ENCODE measurements at places on chromosomes 1 and 21.

DNA sequence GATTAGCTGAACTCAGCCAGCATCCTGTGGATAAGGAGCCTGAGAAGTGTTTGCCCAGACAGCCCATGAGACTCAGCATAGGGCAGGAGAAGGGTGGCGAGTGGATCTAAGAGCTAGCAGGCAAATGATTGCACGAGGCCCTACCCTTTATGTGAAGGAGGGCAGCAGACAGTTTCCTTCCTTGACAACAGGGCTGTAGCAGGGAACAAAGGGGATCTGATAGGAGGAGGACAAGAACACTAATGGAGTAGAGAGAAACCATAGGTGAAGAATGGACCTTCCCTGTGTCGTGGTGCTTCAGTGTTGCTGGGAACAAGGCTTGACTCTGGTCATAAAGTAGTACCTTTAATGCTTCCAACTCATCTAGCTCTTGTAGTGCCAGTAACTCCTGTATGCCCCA lies 84.3 kb downstream of the PGM1 start:
- DNase-seq: no peak

DNA sequence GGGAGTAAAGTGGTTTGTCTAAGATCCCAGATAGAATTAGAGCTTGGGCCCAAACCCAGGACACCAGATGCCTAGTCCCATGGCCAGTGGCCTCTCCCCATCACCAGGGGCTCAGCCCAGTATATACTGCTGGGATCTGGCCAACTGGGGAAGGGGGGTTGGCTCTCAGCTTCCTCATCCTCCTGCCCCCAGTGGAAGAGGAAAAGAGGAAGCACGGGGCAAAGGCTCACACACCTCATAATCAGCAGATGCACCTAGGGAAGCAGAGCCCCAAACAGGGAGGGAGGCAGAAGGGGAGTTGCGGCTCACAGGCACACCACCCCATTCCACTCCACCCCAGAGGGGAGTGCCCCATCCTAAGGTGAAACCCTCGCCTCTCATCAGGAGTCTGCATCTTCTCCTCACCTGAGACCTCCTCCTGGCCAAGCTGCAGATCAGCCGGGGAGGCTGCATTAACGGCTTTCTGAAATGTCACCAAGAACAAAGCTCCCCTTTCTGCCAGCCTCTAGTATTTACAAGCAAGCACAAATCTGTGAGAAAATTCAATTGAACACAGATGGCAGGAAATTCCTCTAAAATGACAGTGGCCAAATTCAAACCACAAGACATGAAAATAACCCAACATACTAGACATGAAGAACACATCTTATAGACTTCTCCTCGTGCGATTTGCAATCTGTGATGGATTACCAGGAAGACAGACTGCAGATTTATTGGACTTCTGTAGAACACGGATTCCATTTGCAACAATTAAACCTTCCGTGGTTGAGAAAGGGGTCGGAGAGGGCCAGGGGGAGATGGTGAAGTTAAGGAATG lies 82.8 kb downstream of the GLIS1 start:
- no peak for DNase-seq

DNA sequence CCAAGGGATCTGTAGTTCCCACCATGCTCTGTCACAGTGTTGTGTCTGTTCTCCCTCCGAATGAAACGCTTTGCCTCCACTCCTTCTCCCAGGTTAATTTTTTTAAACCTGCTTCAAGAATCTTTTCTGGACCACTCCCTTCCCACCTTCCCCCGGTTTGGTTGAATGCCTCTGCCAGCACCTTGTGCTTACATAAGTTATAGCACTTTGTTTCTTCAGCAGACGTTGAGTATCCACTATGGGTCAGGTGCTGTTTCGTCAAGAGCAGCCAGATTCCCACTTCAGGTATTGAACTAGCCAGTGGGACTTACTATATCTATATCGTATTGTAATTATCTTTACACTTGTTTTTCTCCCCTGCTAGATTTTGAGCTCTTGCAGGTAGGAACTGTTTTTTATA lies 27.6 kb downstream of the TTF2 start:
- DNase-seq: no peak

GRCh38 chr21:35332841-35333426 lies 283.8 kb upstream of the RUNX1 start:
- no peak for DNase-seq

- no peak for DNase-seq
Measured at GRCh38 chr1:63403386-63403785, 36.0 kb downstream of the ALG6 start.

DNA sequence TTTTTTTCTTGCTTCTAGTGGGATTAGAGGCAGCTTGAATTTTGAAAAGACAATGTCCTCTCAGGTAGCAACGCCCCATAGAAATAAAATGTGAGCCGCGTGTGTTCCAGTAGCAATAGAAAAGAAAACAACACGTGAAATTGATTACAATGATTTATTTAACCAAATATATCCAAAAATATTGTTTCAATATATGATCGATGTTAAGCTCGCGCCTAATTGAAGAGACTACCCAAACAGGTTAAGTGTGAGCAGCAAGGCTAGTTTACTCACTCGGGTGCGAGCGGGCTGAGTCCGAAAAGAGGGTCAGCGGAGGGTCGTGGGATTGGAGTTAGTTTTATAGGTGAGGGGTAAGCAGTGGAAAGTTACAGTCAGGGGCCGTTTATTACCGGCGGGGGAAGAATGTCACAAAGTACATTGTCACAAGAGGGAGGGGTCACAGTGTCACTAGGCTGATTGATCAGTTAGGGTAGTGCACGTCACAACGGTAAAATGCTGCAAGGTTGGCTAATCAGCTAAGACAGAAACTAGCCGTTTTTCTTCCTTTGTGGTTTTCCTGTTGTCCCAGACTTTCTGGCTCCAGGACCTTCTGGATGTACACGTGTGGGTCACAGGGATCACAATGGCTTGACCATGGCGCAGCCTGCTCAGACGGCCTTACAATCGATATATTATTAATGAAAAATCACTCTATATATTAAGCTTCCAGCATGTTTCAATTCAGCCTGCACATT lies 697 bp upstream of the ZNF670 start:
- DNase-seq: no peak

- DNase-seq: no peak
Measured at GRCh38 chr1:109803901-109804331, 40.2 kb upstream of the EPS8L3 start.

DNA sequence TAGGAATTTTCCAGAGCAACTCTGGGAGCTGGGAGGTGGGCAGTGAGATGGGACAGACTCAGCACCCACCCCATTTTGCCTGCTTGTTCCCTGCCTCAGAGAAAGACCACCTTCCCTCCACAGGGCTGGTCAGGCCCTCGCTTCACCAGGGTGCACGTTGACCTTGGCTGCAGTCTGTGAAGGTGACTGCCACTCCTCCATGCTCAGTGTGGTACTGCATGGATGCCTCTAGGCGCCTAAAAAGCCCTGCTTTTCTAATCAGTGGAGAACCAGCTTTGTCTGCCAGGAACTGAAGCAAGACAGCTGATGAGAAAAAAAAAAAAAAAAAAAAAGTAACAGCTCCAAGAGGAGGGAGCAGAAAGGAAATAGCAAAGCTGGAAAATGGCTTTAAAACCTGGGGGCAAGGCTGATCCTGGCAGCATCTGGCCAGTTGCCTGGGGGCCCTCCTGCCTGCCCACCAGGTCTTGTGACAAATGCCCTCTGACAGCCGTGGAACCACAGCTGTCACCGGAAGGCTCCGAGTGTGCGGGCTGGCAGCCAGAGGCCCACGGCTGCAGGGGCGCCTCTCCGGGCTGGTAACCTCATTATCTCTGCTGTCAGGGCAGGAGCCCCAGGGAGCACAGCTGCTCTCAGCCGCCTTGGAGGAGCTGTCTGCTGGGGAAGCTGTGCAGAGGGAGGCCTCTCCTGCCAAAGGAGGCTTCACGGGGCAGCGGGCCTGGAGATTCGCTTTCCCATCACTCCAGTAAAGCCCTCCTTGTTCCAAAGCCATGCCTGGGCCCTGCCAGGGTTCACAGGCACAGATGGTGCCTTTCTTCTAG lies 13.7 kb downstream of the KIAA1614 start:
- no peak for DNase-seq

GRCh38 chr1:246221485-246222255 lies 285.4 kb downstream of the SMYD3 start:
- no peak for DNase-seq

DNA sequence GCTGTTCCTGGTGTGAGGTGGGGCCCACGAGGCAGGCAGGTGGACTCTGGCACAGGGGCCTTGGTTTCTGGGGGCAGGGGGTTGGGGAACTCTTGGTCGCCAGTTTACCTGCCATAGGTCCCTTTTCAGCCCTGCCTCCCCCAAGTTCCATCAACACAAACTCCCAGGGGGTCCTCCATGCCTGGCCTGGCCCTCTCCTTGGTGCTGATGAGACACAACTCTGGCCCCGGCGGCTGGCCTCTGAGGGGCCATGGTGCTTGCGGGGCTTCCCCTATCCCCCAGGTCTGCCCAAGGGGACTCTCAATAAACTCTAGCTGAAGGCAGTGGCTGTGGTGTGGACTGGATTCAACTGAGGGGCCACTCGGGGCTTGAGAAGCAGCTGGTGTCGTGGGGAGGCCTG lies 16.0 kb downstream of the HTR6 start:
- no peak for DNase-seq

- no peak for DNase-seq
Measured at GRCh38 chr21:38441153-38441552, 57.1 kb downstream of the ERG start.

DNA sequence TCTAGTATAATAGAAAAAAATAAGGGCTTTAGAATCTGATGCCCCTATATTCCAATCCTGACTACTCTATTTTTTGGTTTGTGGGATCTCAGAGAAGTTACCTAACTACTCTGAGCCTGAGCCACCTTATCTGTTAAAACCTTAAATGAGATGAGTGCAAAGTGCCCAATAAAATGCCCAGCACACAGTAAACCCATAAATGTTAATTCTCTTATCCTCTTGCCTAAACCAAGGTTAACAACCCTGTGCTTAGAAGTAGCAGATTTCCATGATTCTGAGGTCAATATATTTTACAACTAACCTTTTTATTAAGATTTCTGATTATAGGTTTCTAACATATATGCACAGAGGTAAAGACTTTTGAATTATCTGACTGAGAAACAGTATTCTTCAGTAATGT lies 35.8 kb downstream of the DOCK7 start:
- no peak for DNase-seq

GRCh38 chr1:30765556-30766434 lies 8.2 kb upstream of the LAPTM5 start:
- DNase-seq: no peak

DNA sequence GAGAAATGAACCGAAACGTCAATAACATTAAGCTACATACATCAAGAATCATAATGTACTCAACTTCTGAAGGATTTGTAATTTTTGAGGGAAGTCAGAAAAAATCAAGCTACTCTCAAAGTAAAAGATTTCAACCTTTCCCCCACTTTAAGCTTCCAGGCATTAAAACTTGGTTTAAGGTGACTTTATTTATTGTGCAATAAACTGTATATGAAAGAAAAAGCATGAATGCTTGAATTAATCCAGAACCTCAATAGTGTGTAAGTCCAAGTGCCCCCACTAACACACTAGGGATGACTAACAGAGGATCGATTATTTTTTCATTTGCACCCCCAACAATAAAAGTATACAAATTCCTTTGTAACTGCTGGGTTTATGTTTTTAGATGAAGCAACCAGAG lies 10.9 kb downstream of the GART start:
- DNase-seq: no peak

GRCh38 chr1:196997423-196997822 lies 20.1 kb downstream of the CFHR5 start:
- no peak for DNase-seq

- DNase-seq: no peak
Measured at GRCh38 chr1:205172729-205173366, 38.7 kb downstream of the DSTYK start.

- no peak for DNase-seq
Measured at GRCh38 chr1:17857996-17858395, 102.9 kb downstream of the ACTL8 start.

- DNase-seq: no peak
Measured at GRCh38 chr1:178310685-178311105, 186.1 kb downstream of the CLEC20A start.

- no peak for DNase-seq
Measured at GRCh38 chr1:25517476-25518394, 25.7 kb upstream of the LDLRAP1 start.

DNA sequence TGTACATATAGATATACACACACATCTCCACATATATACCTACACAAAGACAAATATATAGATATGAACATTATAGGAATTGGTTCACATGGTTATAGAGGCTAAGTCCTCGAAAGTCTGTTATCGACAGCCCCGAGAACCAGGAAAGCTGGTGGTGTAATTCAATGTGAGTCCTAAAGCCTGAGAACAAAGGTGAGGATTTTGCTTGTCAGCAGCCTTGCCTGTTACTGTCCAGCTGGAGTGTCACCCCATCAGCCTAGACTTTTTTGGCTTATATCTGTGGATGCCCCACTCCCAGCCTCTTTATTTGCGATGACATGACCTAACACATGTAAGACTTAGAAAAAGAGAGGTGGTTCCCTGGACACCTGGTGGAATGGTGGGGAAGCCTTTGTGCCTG lies 97.0 kb downstream of the GIPC2 start:
- DNase-seq: no peak

DNA sequence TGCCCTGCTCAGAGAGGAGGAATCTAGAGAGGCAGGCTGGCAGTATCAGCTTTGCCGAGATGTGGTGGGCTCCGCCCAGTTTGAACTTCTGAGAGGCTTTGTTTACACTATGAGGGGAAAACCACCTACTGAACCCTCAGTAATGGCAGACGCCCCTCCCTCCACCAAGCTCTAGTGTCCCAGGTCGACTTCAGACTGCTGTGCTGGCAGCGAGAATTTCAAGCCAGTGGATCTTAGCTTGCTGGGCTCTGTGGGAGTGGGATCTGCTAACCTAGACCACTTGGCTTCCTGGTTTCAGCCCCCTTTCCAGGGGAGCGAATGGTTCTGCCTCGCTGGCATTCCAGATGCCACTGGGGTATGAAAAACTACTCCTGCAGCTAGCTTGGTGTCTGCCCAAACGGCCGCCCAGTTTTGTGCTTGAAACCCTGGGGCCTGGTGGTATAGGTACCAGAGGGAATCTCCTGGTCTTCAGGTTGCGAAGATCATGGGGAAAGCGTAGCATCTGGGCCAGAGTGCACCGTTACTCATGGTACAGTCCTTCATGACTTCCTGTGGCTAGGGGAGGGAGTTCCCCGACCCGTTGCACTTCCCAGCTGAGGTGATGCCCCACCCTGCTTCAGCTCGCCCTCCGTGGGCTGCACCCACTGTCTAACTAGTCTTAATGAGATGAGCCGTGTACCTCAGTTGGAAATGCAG lies 43.6 kb downstream of the C21orf91 start:
- peak; percentile 44 for DNase-seq

GRCh38 chr1:147712605-147713004 lies 42.3 kb upstream of the ACP6 start:
- no peak for DNase-seq

GRCh38 chr1:92085727-92086126 lies 5.6 kb downstream of the BTBD8 start:
- no peak for DNase-seq

GRCh38 chr1:11407301-11407994 lies 71.5 kb upstream of the DISP3 start:
- no peak for DNase-seq

Data from stimulated activated CD4-positive, alpha-beta T cell treated with anti-CD3 and anti-CD28 coated beads, Interleukin-4, amount 100 ng/mL, for 1 hour (primary cell).